Stimulated activated CD8-positive, alpha-beta memory T cell treated with anti-CD3 and anti-CD28 coated beads, Interleukin-15, amount 100 ng/mL, for 1 hour (primary cell): ENCODE measurements at places on chromosomes 3 and 15.

DNA sequence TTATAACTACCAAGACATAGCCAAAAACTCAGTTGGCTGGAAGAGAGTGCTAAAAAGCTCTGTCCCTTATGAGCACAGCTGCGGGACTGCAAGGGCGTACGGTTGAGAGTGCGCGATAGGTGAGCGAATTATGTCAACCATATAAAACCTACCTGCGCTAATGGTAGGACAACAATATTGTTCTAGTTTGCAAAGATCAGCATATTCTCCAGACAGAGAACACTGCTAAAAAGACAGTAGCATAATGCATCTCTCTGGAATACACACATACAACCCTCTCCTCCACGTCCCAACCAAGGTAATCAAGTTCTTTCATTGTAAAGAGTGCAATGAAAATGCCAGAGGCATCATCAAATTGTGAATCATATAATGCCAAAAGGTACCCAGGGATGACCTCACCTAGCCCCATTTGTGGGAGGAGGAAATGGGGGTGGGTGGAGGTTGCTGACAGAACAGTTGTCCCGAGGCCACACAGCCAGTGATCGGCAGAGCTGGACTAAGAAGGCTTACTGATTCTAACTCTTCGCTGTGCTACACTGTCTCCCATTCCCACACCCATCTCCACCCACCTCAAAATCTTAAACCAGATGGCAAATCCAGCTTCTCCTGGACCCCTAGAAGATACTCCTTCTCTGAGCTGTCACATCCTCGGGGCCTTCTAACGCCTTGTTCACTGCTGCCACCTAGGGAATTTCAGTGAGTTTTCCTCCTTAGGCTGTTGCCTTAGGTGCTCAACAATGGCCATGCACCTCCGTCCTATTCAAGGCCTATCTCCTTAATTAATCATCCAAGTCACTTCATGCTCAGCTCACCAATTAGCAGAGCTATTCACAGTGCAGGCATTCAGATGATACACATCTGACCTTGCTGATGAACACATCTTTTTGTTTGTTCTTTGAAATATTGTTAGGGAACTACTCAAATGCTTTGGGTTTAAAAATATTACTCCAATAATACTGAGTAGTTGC, 60.7 kb downstream of the RPL22L1 start:
- no peak for DNase-seq

DNA sequence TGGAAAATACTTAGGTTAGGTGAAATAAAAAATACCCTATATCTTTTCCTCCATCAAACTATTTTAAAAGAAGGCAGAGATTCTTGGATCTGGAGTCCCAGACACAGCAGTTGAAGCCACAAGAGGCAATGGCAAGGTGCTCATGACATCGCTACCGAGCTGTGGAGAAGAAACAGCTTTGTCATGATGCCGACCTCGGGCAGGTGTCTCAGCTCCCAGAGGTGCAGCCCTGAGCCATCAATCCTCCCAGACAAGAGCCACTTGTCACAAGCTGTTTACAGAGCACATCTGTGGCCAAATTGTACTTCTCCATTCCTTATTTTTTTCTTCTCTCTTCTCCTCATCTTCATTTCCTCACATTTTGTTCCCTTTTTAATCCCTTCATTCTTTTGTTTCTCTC, 50.8 kb downstream of the GPR176 start:
- no peak for DNase-seq

- DNase-seq, result no peak
Observed at GRCh38 chr3:171658841-171659240, 151.4 kb downstream of the PLD1 start.

- DNase-seq, result no peak
Observed at GRCh38 chr3:168807448-168807847, 711.7 kb upstream of the GOLIM4 start.

DNA sequence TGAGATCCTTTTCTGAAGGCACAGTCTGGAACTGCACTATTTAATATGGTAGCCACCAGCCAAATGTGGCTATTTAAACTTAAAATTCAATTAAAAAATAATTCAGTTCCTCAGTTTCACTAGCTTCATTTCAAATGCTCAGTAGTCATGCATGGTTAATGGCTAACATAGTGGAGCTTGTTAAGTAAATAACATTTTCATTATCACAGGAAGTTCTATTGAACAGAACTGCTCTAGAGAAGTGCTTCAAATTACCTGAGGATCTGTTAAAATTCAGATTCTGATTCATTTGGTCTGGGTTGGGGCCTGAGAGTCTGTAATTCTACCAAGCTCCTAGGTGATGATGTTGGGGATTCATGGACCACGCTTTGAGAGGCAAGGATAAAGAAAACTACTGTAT, 109.6 kb upstream of the THRB start:
- DNase-seq, result no peak

DNA sequence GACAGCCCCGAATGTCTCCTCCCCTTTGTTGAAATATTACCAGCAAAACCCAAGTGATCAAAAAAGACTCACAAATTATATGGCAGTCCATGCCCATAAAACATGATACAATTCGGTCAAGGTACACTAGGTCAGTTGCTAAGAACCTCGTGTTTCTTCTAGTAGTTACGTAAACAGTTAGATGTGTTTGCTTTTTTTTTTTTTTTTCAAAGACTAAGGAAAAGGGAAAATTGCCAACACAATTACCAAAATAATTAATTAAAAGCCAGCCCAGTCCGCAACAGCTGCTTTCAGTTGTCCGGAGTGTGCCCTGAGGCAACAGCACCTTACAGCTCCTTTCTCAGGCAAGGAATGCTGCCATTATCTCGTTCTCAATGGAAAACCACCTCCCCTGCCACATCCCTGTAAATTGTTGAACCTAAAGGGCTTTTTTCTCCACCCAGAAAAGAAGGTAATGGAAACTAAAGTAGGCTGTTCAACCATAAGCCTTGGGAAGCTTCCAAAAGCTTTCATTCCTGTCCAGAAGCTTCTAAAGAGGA, 129.2 kb upstream of the TSC22D2 start:
- DNase-seq, result no peak

- no peak for DNase-seq
Observed at GRCh38 chr3:10321630-10322351, 879 bp upstream of the SEC13 start.

DNA sequence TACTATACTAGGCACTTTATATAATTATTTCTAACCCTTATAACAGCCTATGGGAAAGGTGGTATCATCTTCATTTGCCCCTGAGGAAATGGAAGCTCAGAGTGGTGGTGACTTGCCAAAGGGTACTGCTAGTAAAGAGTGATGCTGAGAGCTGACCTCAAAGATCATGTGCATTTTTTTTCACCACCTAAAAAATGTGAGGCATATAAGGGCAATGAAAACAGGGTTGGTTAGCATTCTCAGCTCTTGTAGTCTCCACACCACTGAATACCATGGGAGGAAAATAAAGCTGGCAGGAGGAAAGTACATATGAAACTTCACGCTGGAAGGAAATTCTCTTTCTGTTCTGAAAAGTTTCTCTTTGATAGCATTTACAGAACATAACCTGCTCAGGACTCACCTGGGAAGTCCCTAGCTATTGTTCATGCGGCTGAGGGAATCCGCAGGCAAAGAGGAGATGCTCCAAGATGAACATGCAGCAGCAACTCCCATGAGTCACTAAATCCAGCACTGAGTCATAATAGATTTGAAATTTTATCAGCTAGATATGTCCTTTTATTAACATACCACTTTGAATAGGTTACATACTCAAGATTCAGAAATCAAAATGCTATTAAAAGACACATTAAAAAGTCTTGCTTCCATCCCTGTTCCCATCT, 17.3 kb downstream of the FAIM start:
- DNase-seq, result no peak

- DNase-seq, result peak; percentile 35
Observed at GRCh38 chr15:79896634-79897379, at the start of gene MTHFS. MTHFS (minus strand) TSS chr15:79897014; CDS start chr15:79896988, 26 bp downstream.

GRCh38 chr15:25811481-25811906, 51.6 kb downstream of the ATP10A start:
- no peak for DNase-seq

DNA sequence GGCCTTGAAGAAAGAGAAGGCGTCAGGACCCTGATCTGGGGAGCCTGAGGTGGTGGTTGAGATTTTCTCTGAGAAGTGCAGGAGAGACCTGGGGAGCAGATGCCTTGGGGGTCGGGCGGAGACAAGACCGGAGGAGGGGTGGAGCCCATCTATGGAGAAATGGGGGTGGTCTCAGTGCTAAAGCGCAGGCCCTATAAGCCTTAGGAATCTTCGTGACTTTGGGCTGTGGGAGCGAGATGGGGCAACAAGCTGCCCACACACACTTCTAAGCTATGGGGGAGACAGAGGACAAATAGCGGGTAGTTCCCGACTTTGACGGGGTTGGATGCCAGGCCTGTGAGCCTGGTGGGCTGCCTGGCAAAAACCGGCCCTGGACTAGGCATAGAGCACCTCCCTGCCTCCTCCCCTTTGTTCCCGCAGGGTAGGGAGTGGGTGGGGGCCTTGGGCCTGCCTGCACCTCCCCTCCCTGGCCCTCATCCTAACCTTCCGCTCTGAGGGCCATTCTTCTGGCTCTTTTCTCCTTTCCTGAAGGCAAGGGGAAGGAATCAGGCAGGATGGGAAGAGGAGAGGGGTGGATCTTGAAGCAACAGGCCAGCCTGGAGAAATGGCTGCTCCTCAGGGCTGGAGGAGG, 880 bp downstream of the NISCH start:
- no peak for DNase-seq

GRCh38 chr3:48492461-48493202, 11.3 kb downstream of the SHISA5 start:
- DNase-seq, result no peak

DNA sequence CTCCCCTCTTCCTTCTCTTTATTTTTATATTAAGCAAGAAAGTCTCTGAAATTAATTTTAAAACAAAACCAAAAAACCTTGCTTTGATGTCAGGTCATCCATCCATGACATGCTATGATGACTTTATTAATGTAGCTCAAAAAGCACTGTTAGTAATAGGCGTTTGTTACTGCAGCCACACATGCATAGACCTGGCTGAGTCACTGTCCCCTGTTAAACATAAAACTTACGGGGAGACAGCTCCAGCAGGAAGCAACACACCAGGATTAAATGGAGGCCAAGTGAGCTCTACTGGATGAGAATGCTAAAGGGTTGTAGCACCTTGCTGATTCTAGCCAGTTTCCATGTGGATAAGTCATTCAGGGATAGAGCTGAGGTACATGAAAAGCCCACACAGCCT, 661.1 kb downstream of the MAGI1 start:
- DNase-seq, result no peak

DNA sequence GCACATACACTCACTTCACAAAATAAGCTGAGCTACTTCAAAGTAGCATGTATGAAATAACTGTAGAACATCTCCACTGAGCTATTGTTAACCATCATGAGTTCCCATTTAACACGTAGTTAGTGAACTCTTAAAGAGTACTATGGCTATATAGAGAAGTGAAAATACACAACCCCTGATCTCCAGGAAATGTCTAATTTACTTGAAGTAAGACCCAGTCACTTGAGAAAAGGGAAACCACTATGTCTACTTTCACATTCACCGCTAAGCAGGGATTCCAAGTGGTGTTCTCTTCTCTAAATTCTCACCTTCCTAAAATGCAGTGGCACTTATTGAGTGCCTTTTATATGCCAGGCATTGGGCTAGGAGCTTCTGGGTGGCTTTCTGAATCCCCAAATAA, 35.0 kb upstream of the COLQ start:
- no peak for DNase-seq

- no peak for DNase-seq
Observed at GRCh38 chr3:57164657-57165573, at the start of gene IL17RD. IL17RD (minus strand) TSS chr3:57165353; CDS start chr3:57165286, 67 bp downstream.

DNA sequence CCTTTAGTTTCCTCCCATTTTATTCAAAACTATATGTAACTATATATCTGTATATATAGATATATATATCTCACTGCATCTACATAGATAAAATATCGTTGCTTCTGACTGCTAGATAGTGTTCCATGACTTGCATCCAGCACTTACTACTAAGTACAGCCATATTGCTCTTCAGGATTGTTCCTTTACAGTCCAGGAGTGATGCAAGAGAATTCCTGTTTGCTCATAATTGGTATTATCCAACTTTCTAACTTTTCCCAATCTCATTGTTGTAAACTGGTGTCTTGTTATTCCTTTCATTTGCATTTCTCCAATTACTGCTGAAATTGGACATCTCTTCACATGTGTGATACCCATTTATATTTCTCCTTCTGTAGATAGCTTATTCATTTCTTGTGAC, 99.8 kb upstream of the STRIT1 start:
- no peak for DNase-seq

- no peak for DNase-seq
Observed at GRCh38 chr15:58016581-58017175, 48.8 kb downstream of the ALDH1A2 start.
